NCI-H460 (cell line): ENCODE measurements at places on chromosomes 1 and 21. TPM values are rescaled to one million over a fixed set of nuclear protein-coding genes. Genes with fewer than 3 reads are reported as not detected.

DNA sequence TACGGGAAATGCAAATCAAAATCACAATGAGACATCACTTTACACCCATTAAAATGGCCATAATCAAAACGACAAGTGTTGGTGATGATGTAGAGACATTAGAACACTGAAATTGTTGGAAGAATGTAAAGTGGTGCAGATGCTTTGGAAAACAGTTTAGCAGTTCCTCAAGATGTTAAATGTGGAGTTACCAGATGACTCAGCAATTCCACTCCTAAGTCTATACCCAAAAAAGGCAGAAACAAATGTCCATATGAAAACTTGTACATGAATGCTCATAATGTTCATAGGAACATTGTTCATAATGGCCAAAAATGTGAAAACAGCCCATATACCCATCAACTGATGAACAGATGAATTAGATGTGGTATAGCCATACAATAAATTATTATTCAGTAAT lies 267.4 kb downstream of the KCNH1 start:
- DNase-seq = no peak

DNA sequence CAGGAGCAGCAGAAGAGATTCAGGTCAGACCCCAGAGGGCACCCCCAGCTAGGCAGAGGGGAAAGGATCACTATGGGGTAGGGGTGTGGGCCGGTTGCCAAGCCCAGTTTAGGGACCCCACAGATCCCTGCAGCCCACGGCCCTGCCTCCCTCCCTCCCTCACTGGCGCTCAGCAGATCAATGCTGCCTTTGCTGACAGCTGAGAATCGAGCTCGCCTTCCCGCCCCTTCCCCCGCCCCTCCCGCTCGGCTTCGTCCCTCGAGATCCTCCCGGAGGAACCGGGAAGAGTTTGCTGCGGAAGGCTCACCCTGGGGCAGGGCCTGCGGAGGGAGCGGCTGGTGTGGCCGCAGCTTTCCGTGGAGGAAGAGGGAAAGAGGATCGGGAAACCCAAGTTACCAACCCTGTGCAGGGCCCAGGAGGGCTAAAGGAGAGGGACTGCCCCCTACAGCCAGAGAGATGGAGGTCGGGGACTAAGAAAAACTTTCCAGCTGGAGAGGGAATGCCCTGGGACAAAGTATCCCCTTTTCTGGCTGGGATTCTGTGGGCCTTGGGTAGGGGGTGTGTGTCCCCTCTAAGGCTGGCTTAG lies 1.1 kb upstream of the KCNQ4 start:
- DNase-seq = no peak

- no peak for DNase-seq
These were observed 39.2 kb upstream of the RAB4A start for GRCh38 chr1:229231754-229232119.

- DNase-seq = no peak
These were observed 50.5 kb upstream of the EPS8L3 start for GRCh38 chr1:109814223-109814622.

GRCh38 chr21:44761011-44761729 lies 40.5 kb downstream of the UBE2G2 start:
- DNase-seq = peak; percentile 2

GRCh38 chr1:156140879-156141707 lies 12.3 kb upstream of the SEMA4A start:
- no peak for DNase-seq

Gene FCRL4
- total RNA-seq = not detected in 2 replicates

Gene AGL
- 8.3 and 9.2 TPM in 2 replicates for total RNA-seq

DNA sequence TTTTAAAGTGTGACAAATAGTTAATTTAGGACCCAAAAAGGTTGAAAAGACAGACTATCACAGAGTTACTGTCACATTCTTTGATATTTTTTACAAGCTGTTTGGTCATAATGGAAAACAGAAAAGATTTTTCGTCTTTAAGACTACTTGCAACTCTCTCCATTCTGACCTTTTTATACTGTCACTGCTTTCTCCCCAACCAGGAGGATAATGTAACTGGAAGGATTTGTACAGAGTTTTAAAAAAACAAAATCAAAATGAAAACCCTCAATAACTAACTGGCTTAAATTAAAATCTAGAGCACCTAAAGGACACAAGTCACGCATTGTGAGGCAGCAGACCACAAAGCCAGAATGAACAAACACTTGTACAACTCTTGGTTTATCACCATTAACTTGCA lies 257.7 kb downstream of the FAF1 start:
- no peak for DNase-seq

Gene OR4F16
- not detected in 2 replicates for total RNA-seq

GRCh38 chr1:230682274-230682673 lies 31.6 kb downstream of the AGT start:
- DNase-seq = no peak

DNA sequence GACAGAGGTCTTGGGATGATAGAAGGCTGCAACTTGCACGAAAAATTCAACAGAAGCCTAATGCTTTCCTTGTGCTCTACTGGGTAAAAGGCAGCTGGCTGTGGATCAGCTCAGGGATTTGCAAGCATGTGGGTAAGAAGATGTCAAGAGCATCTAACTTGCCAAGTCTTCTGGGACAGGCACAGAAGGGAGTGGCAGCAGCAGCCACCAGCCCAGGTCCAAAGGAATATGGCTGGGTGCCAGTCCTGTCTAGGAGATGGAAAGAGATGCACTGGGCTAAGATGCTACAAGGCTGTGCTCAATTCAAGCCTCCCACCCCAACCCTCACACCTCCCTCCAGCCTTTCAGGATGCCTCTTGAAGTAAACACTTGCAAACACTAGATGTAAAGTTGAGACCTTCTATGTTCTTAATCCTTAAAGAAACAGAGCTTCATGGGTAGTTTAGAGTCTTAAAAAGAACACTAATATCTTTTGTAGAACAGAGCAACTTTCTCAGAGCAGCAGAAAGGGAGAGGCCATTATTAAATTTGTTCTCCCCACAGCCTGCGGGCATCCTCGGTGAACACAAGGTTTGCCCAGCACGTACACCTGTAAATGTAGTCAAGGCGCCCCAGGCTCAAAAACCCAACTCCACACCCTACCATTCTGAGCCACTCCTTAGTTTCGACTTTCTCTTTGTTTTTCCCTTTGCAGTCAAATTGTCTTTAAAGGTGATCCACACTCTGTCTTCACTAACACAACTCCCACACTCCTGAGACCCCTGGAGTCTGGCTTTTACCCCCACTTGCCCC lies 64.6 kb upstream of the BCAR3 start:
- DNase-seq = no peak

DNA sequence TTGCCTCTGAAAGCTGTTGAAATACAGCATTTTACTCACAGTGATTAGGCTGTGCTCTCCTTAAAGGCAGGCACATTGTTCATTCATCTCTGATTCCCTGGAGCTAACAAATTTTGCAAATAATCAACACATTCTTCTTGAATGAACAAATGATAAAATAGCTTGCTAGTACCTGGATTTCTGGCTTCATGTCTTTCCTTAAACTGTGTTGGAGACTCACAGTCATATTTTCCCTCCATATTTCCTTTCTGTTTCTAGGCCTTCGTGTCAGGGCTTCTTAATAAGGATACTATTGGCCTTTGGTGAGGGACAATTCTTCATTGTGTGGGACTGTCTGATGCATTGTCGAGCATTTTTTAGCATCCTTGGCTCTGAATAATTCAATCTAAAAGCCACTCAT lies 9.7 kb downstream of the HSD11B1 start:
- no peak for DNase-seq

DNA sequence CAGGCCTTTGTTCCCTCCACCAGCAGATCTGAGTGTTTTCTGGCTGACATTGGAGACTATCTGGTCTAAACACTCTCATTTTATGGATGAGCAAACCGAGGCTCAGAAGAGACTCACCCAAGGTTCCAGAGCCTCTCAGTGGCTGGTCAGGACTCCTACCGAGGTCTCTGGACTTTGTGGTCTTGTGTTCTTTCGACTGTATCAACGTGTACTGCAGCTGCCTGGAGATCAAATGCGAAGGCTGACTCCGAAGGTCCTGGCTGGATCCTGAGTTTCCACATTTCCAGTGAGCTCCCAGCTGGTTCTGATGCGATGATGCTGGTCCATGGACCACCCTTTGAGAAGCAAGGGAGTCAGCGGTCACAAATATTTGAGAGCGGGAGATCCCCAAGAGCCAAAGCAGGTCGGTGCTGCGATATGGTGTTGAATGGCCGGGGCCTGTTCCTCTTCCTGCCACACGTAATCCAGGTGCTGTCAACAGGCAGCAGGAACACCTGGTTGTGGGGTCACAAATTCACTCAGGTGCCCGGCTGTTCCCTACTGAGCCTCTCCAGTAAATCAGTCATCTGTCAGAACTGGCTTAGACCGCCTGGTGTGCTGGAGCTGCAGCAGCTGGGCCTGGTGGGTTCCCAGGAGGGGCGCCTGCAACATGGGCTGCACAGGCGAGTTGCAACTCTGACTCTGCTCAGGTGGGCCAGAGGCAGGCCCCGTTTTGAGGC lies 94.8 kb upstream of the USP24 start:
- DNase-seq = no peak

Gene ASB17
- not detected in 2 replicates for total RNA-seq

- DNase-seq = no peak
These were observed 21.6 kb downstream of the ZBTB17 start for GRCh38 chr1:15954316-15954715.

Gene CNR2
- not detected in 2 replicates for total RNA-seq

GRCh38 chr1:81650776-81651175 lies 150.0 kb upstream of the ADGRL2 start:
- DNase-seq = no peak

GRCh38 chr1:170410401-170411166 lies 121.4 kb upstream of the GORAB start:
- DNase-seq = no peak

GRCh38 chr1:164765557-164765956 lies 206.6 kb downstream of the PBX1 start:
- peak; percentile 93 for DNase-seq

Gene PADI4
- total RNA-seq = not detected in 2 replicates

Gene FCRL6
- total RNA-seq = not detected in 2 replicates

GRCh38 chr1:170857955-170858354 lies 77.4 kb upstream of the MROH9 start:
- DNase-seq = no peak

Gene CASZ1
- 6.4 and 6.9 TPM in 2 replicates for total RNA-seq

Gene B3GALT2
- not detected in 2 replicates for total RNA-seq

DNA sequence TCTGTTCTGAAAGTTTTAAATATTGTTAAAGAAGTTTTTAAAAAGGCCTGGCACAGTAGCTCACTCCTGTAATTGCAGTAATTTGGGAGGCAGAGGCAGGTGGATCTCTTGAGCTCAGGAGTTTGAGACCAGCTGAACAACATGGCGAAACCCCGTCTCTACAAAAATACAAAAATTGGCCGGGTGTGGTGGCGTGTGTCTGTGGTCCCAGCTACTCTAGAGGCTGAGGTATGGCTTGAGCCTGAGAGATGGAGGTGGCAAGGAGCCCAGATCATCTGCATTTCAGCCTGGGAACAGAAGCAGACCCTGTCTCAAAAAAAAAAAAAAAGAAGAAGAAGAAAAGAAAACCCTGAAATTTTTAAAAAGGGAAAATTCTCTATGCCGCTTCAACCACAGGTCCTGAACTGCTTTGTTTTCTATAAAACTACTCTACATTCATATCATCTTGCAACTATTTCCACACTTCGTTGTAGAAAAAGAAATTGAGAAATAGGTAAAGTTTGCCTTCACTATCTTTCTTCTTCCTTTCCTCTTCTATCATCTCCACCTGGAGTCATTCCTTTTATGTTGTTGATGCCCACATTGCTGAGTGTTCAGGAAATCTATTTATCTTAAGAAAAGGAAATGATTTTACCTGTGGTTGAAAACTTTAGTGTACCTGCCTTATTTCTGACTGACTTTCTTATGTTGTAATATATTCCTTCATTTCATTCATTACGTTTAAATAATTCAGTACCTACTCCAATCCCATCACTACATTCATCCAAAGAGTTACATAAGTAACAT lies 1.7 kb downstream of the ATP6V1G3 start:
- DNase-seq = no peak

- DNase-seq = no peak
These were observed 122.2 kb downstream of the KCNN3 start for GRCh38 chr1:154747740-154748404.

- no peak for DNase-seq
These were observed 18.4 kb downstream of the SETD4 start for GRCh38 chr21:36041910-36042309.

DNA sequence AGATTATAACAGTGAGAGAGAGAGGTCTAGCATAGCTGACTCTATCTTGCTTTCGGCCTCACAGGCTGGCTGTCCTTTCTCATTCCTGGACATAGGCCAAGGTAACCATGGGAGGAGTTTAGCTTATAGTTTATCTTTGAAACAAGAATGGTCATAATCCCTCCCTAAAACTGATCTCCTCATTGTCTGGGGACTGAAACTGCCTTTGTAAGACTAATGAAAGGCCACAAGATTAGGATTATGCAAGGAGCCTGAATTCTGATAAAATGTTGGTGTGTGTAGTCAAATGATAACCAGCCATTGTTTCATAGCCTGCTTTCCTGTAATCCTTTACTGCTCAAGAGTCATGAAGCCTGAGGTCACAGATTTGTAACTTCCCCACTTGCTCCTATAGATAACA lies 131.9 kb upstream of the LYPLAL1 start:
- no peak for DNase-seq

GRCh38 chr1:153546796-153547559 lies 1.4 kb upstream of the S100A4 start:
- DNase-seq = no peak

GRCh38 chr1:96538111-96538641 lies 183.4 kb upstream of the PTBP2 start:
- DNase-seq = no peak

Gene PTPN7
- not detected in 2 replicates for total RNA-seq

Gene LCE6A
- not detected in 2 replicates for total RNA-seq

Gene KLHDC7A
- total RNA-seq = not detected in 2 replicates

Gene EEIG2
- 21.7 and 22.9 TPM in 2 replicates for total RNA-seq
